Vein endothelial cell (primary cell): ENCODE measurements at places on chromosomes 1 and 21. TPM values are rescaled to one million over a fixed set of nuclear protein-coding genes. Genes with fewer than 3 reads are reported as not detected.

Gene CELA3A
- total RNA-seq = not detected in 2 replicates

Gene POMGNT1
- 53.5 and 56.2 TPM in 2 replicates for total RNA-seq

Gene TP73
- total RNA-seq = 0.10 TPM in 1 of 2 replicates, not detected in the other

Gene GSTM2
- 1.7 and 4.9 TPM in 2 replicates for total RNA-seq

Gene HSD11B1
- not detected in 2 replicates for total RNA-seq

Gene KCNE2
- not detected in 2 replicates for total RNA-seq

Gene SASS6
- 2.0 and 5.2 TPM in 2 replicates for total RNA-seq

Gene NECTIN4
- total RNA-seq = under 0.01 and 0.65 TPM in 2 replicates

Gene LYSMD1
- 5.2 TPM in 2 replicates for total RNA-seq

Gene CCDC185
- total RNA-seq = not detected in 2 replicates

Gene A3GALT2
- total RNA-seq = not detected in 2 replicates

Gene RWDD3
- total RNA-seq = 9.1 and 11.2 TPM in 2 replicates

Gene FBXO44
- total RNA-seq = 9.6 and 18.6 TPM in 2 replicates

Gene SYT6
- total RNA-seq = not detected in 2 replicates

Gene SELL
- total RNA-seq = 2.9 and 3.3 TPM in 2 replicates

Gene UBE2U
- not detected in 2 replicates for total RNA-seq

Gene FLG
- total RNA-seq = not detected in 2 replicates

Gene JAM2
- total RNA-seq = 0.33 and 1.8 TPM in 2 replicates

Gene OVAAL
- not detected in 2 replicates for total RNA-seq

Gene FNDC10
- total RNA-seq = 2.5 and 2.6 TPM in 2 replicates

Gene SPAG17
- under 0.01 TPM in 1 of 2 replicates, not detected in the other for total RNA-seq

Gene OR2G6
- total RNA-seq = not detected in 2 replicates

Gene FAM151A
- total RNA-seq = not detected in 2 replicates

Gene PARK7
- 141 and 158 TPM in 2 replicates for total RNA-seq

Gene LAMC1
- total RNA-seq = 561 and 607 TPM in 2 replicates

Gene DNTTIP2
- 30.4 and 36.3 TPM in 2 replicates for total RNA-seq

Gene MTR
- total RNA-seq = 34.9 and 35.8 TPM in 2 replicates

Gene MRPL55
- 39.2 and 40.9 TPM in 2 replicates for total RNA-seq

Gene NR5A2
- 3.6 and 21.3 TPM in 2 replicates for total RNA-seq

Gene CLCA4
- not detected in 2 replicates for total RNA-seq

Gene TXNIP
- total RNA-seq = 12.9 and 62.1 TPM in 2 replicates

Gene CCT8
- 241 and 253 TPM in 2 replicates for total RNA-seq

Gene PRKACB
- total RNA-seq = 74.1 and 98.9 TPM in 2 replicates

Gene RXFP4
- total RNA-seq = not detected in 2 replicates

Gene PTPN22
- under 0.01 and 0.67 TPM in 2 replicates for total RNA-seq

Gene OR2T29
- total RNA-seq = not detected in 2 replicates

Gene THEMIS2
- total RNA-seq = 9.8 and 12.2 TPM in 2 replicates

Gene UBASH3A
- total RNA-seq = not detected in 2 replicates

Gene GJB5
- total RNA-seq = not detected in 2 replicates

Gene VTCN1
- total RNA-seq = not detected in 2 replicates

Gene ELAVL4
- total RNA-seq = not detected in 2 replicates

Gene MATN1
- total RNA-seq = under 0.01 TPM in 1 of 2 replicates, not detected in the other

Gene TNFRSF4
- total RNA-seq = 2.0 and 3.6 TPM in 2 replicates

Gene FALEC
- total RNA-seq = not detected in 2 replicates

Gene RRP1
- 21.9 and 37.4 TPM in 2 replicates for total RNA-seq

Gene CLDN8
- total RNA-seq = not detected in 2 replicates

Gene MFAP2
- 26.2 and 54.5 TPM in 2 replicates for total RNA-seq

Gene S100B
- 0.33 TPM in 1 of 2 replicates, not detected in the other for total RNA-seq

Gene GNAT2
- not detected in 2 replicates for total RNA-seq
